ENCODE measurements at places on chromosomes 1 and 21.
A peak's percentile ranks its signal among the peaks of the same experiment; 100 is the strongest.

DNA sequence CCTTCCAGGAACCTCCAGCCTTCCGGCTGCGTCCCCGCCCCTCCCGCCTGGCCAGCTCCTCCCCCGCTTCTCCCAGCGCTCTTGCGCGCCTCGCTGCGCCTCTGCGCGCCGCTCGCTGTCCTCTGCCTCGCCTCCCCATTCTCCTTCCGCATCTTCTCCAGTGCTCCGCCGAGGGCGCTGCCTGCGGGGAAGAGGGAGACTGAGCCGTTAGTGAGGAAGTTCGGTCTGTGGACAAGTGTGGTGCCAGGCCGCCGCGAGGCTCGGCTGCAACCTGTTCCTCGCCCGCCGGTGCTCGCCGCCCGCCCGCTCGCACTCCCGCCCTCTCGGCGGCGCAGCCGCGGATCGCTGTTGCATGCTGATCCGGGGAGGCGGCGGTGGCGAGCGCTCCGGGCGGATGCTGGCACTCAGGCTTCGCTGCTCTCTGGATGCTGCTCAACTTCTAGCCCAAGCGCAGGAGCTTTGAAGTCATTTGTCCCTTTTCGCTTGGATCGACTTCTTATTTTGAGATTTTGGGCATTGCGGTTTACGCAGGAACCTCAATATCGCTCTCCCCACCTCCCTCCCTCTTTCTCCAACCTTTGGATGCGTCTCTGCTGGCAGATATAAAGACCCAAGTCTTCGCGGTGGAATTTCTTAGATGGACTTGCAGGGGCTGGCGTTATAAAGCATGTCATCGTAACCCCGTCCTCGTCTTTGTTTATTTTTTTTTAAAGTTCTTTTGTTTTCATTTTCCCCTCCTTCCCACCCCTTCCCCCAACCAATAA is 614 bp upstream of the CACNA1E start:
- peak; percentile 64 for DNase-seq

DNA sequence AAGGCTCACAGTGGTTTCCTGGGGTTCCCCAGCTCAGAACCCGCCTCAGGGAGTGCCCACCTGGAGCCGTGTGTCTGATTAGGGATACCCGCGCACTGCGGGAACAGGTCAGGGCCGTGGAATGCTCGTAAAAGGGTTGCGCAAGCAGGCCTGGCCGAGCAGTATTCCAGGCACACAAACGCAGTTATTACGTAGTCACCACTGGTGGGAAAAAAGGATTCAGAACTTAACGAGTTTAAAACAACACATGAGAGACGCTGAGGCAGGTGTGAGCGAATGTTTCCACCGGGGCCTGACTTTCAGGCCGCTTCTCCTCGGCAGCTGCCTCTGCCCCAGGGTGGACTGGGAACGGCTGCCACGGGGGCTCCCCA is 18.2 kb downstream of the PLCH2 start:
- DNase-seq = no peak

DNA sequence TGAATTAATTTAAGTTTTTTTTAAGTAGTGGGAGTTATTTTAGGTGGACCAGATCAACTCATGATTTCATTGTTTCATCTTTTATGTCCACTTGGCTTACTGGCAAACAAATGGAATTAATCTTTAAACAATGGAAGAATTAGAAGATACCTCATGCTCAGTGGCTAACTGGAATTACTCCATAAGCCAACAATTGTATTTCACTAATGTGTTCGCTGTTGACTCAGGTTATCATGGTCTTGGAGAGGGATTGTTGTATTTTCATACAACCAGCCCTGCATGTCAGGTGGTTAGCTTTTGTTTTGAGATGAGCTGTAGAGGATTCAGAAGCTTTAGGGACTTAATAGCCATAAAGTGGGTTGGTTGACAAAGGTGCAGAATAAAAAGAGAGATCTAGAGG is 57.2 kb upstream of the HMCN1 start:
- DNase-seq = no peak

DNA sequence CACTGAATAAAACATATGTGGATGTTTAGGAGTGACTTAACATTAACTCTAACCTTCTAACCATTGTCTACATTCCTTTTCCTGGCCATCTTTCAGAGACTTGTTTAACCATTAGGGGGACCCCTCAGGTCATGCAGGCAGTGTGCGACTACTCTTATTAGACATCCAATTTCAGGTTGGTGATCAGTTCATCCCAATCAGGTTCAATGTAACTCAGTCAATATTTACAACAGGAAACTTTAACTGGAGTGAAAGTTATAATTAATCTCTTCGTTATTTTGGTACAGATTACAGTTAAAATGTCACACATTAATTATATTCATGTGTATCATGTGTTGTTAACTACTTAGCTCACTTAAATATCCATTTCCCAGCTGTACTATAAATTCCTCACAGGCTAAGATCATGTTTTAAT is 68.8 kb upstream of the RGS1 start:
- no peak for DNase-seq

DNA sequence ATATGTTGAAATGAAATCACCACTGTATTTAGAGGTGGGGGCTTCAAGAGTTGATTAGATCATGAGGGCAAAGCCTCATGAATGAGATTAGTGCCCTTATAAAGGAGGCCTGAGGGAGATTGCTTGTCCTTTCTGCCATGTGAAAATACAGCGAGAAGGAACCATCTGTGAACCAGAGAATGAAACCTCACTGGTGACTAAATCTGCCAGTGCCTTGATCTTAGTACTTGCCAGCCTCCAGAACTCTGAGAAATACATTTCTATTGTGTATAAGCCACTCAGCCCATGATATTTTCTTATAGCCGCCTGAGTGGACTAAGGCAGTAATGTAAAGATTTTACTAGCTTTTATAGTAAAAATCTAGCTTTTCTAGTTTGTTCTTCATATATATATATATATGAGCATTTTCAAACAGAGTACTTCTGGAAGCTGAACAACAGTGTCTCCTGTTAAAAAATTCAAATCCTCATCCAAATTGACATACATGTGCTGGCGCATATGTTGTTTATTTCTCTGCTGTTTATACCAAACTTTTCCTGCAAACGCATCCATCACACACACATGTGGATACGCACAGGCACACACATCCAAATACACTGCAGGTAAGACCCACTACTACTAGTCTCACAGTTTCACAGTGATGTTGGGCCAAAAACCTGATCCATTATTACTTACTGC is 213.1 kb downstream of the RGS7 start:
- no peak for DNase-seq

GRCh38 chr1:183218971-183219615 is 33.0 kb downstream of the LAMC2 start:
- DNase-seq = peak; percentile 75

GRCh38 chr1:101733340-101733739 is 263.4 kb downstream of the OLFM3 start:
- no peak for DNase-seq

DNA sequence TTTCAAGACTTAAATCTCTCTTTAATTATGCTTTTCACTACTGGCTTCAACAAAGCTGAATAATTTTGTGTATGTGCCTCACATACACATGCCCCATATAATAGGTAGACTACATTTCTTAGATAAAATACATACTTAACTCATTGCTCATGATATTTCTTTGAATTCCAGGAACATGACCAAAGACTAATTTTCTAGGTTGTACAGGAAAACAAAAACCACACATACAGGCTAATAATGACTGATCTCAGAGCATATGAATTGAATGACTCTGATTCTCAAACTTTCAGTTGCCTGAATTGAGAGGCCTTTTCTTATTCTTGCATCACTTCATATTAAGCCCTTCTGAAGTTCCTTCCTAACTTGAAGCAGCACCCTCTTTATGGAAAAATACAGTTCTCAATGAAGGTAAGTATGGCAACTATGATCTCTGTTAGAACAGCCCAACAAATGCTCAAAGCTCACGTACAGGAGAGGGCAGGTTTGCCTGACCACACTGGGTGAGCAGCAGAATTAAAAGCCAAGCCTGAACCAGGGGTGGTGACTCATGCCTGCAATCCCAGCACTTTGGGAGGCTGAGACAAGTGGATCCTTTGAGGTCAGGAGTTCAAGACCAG is 22.6 kb upstream of the UAP1 start:
- no peak for DNase-seq

- DNase-seq = no peak
Measured at GRCh38 chr1:43101061-43101460, 71.0 kb downstream of the EBNA1BP2 start.

DNA sequence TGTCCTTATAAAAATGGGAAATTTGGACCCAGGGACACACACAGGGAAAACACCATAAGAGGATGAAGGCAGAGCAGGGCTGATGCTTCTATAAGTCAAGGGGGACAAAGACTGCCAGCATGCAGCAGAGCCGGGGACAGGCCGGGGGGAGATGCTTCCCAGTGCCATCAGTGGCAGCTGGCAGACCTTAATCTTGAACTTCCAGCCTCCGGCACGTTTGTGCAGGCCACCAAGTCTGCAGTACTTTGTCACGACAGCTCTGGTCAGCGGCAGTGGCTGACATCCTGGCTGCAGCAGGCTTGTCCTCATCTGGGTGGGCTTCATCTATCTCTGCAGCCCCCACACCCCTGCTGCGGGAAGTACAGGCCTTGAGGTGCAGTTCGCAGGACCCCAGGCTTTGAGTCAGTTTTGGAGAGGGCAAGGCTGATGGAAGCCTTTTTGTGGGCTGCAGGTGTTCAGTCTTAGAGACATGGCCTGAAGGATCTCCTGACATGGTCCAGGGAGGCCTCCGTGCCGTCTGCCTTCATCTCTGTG is 186.0 kb downstream of the DYRK1A start:
- no peak for DNase-seq

GRCh38 chr1:235417086-235417697 is 50.0 kb downstream of the TBCE start:
- peak; percentile 68 for DNase-seq

DNA sequence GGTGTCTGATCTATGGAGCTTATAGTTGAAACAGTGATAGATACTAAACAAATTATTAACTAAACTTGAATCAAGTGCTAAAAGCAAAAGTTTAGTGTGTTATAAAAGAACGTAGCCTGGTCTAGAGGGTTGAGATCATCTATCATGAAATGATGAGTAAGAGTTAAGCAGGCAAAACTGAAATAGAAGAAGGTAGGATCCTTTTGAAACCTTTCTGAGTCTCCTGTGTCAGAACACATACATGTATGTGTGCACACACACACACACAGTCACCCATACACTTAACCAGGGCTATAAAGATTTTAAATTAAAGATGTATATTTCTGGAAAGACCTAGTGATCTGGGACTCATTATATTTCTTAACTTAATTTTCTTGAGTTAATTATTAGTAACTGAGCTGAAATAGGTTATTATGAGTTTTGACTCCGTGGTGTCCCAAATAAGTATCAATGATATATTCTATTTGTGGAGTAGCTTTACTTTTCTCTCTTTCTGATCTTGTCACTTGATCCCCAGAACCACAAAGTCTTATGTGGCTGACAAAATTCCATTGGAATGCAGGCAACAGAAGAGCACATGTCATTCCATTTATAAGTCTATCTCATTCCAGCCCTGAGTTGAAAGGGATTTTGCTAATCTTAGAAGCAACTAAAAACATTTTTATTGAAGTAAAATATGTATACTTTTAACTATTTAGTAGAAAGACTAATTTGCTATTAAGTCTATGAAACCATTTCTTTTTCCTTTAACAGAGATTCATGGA is 70.7 kb downstream of the PRRX1 start:
- DNase-seq = no peak

GRCh38 chr1:82299056-82299455 is 498.3 kb downstream of the ADGRL2 start:
- DNase-seq = no peak

DNA sequence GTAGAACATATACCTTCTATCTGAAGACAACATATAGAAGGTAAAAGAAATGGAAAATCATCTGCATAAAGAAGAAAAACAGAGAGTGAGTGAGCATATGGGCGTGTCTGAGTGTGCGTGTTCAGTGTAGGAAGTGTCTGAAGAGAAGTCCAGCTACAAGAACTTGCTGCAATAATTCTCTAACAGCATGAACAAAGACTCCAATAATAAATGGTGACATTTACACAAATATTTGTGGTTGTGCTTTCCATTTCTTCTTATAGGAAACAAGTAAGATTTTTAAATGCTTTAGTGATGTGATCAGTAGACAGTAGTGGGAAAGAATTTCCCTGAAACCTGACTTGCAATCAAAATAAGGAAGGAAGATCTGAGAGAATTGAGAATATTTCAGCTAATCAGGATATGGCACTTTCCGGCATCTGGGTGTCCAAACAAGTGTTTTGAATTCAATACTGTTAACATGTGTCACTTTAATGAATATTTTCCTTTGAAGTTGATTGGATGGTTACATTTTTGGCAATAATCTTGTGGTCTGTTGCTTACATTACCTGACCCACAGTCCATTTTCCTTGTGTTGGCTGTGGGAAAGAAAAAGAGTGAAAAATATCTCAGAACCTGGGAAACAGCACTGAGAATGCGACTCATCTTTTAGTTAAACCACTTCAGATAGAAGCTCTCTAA is 154.0 kb downstream of the TGFB2 start:
- no peak for DNase-seq

GRCh38 chr1:150808846-150809245 is 786 bp upstream of the CTSK start:
- no peak for DNase-seq

DNA sequence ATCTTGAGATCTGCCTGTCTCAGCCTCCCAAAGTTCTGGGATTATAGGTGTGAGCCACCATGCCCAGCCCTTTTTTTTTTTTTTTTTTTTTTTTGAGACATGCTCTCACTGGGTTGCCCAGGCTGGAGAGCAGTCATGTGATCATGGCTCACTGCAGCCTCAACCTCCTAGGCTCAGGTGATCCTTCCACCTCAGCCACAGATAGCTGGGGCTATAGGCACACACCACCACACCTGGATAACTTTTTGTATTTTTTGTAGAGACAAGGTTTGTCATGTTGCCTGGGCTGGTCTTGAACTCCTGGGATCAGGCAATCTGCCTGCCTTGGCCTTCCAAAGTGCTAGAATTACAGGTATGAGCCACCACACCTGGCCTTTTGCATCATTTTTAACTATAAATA is 17.7 kb upstream of the PRRC2C start:
- DNase-seq = no peak

DNA sequence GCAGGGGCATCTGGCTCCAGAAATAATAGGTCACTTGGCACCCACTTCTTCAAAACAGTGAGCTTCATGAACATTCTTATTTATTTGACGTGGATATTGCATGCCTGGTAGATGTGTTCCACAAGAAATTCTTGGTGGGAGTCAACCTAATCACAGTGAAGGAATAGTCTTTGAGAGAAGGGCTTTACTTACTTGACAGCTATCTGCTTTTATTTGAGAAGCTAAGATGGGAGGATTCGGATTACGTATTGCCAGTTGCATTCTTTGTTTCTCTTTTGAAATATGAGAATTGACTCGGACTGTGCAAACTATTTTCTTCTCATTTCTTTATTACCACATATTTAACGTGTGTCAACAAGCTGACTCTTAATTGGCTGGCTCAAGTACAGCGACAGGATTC is 117.2 kb downstream of the FASLG start:
- no peak for DNase-seq

GRCh38 chr21:39984286-39984991 is 117.2 kb downstream of the PCP4 start:
- no peak for DNase-seq
